ENCODE measurements at places on chromosomes 1 and 21.
A peak's percentile ranks its signal among the peaks of the same experiment; 100 is the strongest.

DNA sequence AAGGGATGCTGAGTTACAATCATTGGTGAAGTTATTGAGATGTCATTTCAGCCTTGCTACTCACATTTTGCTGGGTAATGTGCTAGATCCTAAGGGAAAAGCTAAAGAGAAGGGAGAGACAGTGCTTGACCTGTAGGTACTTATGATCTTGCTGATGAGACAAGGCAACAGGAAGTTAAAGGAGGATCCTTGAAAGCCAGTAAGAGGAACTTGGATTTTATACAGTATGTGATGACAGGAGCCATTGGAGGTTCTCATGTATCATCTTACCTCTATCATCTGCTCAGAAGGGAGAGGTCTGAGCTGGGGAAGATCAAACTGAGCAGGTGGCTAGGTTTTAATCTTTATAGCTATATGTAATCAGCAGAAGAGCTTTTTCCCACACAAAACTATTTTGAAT lies 6.3 kb downstream of the APOBEC4 start:
- no peak for DNase-seq

DNA sequence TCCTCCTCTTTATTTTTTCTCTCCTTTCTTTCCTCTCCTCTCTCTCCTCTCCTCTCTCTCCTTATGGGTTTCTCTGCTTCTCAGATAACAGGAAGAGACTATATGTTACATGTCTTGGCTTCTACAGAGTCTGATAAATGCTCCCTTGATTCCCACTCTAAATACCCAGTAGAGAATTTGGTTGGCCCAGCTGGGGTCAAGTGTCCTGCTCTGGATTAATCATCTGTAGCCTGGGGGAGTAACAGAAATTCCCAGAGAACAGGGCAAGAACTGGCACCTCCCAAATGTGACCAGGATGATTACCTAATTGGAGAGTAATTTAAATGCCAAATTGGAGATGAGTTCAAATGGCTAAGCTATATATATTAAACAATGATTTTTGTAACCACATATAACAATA lies 146.1 kb upstream of the LMO4 start:
- peak; percentile 59 for DNase-seq

- no peak for DNase-seq
Observed at GRCh38 chr1:208188607-208189006, 55.6 kb downstream of the PLXNA2 start.

DNA sequence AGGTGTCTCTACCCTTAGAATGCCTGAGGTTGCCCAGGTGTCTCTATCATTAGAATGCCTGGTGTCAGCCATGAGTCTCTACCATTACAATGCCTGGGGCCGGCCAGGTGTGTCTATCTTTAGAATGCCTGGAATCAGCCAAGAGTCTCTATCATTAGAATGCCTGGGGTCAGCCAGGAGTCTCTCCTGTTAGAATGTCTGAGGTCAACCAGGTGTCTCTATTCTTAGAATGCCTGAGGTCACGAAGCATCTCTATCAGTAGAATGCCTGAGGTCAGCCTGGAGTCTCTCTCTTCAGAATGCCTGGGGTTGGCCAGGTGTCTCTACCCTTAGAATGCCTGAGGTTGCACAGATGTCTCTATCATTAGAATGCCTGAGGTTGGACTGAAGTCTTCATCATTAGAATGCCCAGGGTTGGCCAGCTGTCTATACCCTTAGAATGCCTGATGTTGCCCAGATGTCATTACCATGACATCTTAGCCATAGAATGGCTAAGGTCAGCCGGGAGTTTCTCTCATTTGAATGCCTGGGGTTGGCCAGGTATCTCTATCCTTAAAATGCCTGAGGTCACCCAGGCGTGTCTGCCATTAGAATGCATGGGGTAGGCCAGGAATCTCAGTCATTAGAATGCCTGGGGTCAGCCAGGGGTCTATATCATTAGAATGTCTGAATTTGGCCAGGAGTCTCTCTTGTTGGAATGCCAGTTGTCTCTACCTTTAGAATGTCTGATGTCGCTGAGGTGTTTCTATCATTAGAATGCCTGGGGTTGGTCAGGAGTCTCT lies 44.0 kb downstream of the RNF187 start:
- DNase-seq: no peak

- no peak for DNase-seq
Observed at GRCh38 chr1:15207031-15207828, 39.8 kb upstream of the FHAD1 start.

GRCh38 chr1:223872308-223872901 lies 26.7 kb upstream of the TP53BP2 start:
- DNase-seq: no peak

DNA sequence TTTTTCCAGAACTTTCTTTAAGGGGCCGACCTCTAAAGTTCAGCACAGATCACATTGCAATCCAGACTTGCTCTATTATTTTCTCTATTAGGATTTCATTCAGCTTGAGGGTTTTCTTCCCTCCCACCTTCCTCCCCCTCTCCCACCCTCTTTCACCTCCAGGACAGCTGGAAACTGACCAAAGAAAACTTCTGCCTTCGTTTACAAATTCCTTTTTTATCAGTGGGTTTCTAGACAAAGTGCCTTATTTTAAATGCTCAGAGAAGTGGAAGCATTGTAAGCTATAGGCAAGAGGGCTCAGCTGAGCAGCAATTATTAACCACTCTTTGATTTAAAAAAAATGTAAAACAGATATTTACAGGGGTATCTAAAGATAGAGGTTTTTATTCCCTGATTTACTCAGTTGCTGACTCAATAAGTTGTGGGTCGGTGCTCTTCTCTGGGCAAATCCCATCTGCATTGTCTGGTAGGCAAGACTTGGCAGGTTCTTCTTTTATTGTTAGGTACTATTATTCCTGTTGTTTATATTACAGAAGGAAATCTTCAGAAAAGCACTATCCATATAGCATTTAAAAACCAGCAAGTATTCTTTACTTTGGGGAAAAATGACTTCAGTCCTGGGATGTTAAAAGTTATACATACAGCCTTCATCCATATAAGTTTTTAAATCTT lies 277.0 kb upstream of the C1orf105 start:
- no peak for DNase-seq

- DNase-seq: peak; percentile 12
Observed at GRCh38 chr1:98903726-98904125, 100.9 kb downstream of the PLPPR5 start.

GRCh38 chr21:32459972-32460371 lies 47.5 kb downstream of the EVA1C start:
- DNase-seq: no peak

DNA sequence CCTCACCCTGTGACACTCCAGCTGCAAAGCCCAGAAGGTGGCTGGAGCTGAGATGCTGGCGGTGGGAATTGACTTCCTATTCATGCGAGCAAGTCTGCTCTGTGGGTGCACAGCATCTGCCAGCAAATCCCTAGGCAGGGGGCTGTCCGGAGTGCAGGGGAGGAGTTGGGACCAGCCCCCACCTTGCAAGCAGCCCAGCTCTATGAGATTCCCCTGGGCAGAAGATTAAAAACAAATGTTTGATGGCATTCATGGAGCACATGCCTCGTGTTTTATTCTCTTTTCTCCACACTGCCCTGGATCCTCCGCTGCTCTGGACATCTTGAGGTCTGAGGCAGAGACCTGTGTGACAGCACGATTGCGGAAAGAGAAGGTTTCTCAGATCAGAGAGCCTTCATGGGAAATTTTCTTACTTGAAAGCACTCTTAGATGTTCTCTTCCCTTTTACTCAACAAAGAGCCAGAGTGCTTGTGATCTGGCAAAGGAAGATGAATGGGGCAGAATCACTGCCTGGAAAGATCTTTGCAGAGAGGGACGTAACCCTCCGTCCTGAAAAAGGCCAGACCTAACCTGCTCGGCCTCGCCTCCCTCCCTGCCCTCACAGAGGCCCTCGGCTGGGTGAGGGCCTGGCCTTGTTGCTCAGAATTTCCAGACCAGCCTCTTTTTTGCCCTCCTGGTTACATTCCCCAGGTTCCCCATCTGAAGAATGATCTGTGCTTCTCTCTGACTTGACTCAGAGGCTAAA lies 597.1 kb downstream of the KIF26B start:
- no peak for DNase-seq

GRCh38 chr1:213164561-213164960 lies 113.5 kb downstream of the RPS6KC1 start:
- DNase-seq: no peak

DNA sequence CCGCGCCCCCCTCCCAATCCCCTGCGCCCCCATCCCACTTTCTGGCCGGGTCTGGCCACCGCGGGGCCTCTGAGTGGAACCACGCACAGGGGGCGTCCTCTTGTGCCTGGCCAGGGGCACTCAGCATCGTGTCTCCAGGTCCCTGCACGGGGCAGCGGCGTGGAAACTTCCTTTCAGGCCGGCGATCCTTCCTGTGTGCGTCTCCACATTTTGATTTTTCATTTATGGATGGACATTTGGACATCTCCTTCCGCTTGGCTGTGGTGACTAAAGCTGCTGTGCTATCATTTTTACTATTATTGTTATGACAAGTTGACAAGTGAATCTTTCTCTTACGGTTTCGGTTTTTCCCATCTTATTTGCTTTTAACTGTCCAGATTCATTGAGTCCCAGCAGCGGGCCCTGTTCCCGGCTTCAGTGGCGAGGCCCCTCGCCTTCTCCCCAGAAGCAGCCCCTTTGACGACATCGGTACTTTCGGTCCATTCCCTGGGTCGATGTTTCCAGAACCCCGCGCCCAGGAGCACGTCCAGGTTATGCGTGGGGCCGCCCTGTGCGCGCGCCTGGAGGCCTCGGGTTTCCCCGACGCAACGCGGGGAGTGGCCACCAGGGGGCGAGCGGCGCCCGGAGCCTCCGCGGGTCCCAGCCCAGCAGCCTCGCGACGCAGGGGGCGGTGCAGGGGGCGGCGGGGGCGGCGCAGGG lies 12.4 kb upstream of the SLC19A1 start:
- DNase-seq: peak; percentile 55

DNA sequence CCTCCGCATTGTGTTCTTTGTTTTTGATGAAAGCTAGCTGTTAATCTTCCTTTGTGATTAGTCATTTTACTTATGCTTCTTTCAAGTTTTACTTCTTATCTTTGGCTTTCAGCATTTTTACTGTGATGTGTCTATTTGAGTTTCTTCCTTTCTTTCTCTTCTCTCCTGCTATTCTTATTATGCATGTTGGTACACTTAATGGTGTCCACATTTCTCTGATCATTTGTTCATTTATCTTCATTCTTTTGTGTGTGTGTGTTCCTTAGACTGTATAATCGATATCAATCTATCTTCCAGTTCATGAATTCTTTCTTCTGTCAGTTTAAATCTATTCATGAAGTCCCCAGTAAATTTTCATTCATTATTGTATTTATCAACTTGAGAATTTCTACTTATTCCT lies 1650.3 kb downstream of the BRINP3 start:
- DNase-seq: no peak

DNA sequence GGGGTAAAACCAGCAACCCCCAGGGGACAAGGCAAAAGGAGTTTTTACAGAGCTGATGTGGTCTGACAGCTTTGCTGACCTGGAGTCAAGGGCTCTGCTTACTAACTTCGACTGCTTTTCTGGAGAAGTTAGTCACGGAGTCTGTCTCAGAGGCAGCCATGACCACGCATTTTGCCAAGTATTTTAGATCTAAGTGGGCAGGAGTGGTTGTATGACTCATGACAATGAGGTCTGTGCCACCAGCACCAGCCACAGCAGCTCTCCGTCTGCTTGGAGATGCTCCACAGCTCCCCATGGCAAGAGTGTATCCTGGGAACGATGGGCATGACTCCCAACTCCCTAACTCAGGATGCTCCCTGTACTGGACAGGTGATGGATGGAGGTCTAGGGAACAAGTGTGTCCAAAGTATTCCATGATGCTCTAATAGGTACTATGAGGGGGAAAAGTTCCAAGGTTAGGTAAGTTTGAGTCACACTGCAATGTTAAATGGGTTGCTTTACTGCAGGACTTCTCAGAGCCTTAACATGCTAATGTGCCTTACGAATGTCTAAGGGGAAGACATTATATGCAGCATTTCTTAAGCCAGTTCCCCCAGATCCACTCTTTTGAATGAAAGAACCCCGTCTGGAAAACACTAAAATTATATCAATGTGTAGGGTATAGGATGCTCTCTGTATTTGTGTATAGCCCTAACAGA lies 359.0 kb downstream of the HHAT start:
- DNase-seq: no peak

- no peak for DNase-seq
Observed at GRCh38 chr1:24481101-24481500, 21.5 kb upstream of the RCAN3 start.

- no peak for DNase-seq
Observed at GRCh38 chr1:5961601-5962000, 30.6 kb downstream of the NPHP4 start.

GRCh38 chr1:3061981-3062615 lies 6.9 kb upstream of the PRDM16 start:
- no peak for DNase-seq

DNA sequence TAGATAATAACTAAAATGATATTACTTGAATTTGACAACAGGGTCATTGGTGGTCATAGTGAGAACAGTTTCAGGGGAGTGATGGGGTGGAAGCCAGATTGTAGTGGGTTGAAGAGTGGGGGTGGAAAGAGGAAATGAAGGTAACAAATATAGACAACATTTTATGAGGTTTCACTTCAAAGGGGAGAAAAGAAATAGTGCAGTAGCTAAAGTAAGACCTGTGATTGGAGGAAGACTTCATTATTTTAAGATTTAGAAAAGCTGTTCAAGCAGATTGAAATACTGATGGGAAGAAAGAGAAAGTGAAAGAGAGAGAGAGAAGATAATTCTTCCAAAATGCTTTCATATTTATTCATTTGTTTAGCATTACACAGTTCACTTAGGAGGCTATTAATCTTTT lies 52.0 kb upstream of the KCNA3 start:
- no peak for DNase-seq

GRCh38 chr1:225021037-225021436 lies 91.6 kb downstream of the DNAH14 start:
- DNase-seq: no peak

- no peak for DNase-seq
Observed at GRCh38 chr1:11357276-11357675, 84.3 kb downstream of the UBIAD1 start.

DNA sequence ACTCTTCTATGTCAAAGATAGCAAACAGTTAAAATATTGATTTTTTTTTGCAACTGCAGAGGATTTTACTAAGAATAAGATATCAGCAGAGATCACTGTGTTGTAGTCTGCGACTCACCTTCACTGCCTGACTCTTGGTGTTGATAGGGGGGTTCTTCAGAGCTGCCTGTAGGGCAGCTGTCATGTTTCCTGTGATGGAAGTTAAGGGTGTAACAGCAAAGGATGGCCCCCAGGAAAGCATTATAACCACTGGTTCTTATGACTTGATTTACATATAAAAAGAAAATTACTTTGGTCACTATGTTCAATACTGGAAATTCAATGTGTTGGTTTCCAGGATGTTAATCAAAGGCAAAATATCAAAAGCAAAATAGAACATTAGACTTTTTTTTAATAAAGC lies 2.6 kb downstream of the ARPC5 start:
- DNase-seq: no peak

GRCh38 chr1:207651583-207651982 lies 6.7 kb downstream of the CR1L start:
- no peak for DNase-seq

DNA sequence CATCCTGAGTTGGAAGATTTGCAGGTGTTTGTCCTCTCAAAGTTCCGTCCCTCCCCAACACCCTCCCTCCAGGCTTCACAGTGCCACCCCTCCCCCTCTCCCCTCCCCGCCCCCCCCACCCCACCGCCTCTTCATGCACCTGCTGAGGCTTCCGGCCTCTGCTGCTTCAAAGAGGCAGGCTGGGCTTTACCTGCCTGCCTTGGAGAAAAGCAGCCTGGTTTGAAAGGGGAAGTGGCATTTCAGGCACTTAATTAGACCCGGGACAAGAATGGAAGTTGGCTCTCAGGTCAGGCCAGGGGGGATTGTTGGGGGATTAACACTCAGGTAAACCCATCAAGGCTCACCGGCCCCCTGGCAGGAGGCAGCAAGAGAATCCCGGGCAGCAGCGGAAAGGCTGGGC lies 21.1 kb downstream of the PAX7 start:
- no peak for DNase-seq

GRCh38 chr1:157418231-157418630 lies 134.1 kb downstream of the FCRL5 start:
- no peak for DNase-seq

Data from foreskin melanocyte (primary cell).